Dermis lymphatic vessel endothelial cell (primary cell): ENCODE measurements at places on chromosomes 11 and 22. TPM values are rescaled to one million over a fixed set of nuclear protein-coding genes. Genes with fewer than 3 reads are reported as not detected.

The TBX10 gene
- total RNA-seq, result not detected in 2 replicates

The ATP5MG gene
- 90.3 and 117 TPM in 2 replicates for total RNA-seq

The FAM83F gene
- total RNA-seq, result not detected in 2 replicates

The PTGDR2 gene
- total RNA-seq, result under 0.01 TPM in 1 of 2 replicates, not detected in the other

The SMTNL1 gene
- not detected in 2 replicates for total RNA-seq

The OR8G1 gene
- total RNA-seq, result not detected in 2 replicates

The PRRG4 gene
- 0.52 and 1.3 TPM in 2 replicates for total RNA-seq

The TMEM86A gene
- total RNA-seq, result 4.8 and 5.3 TPM in 2 replicates

The SHANK3 gene
- 9.4 and 17.3 TPM in 2 replicates for total RNA-seq

The GRAMD1B gene
- total RNA-seq, result 2.4 and 3.0 TPM in 2 replicates

The ENDOD1 gene
- total RNA-seq, result 89.2 and 113 TPM in 2 replicates

The FJX1 gene
- 25.7 and 26.1 TPM in 2 replicates for total RNA-seq

The UBE4A gene
- 22.2 and 27.6 TPM in 2 replicates for total RNA-seq

The KRTAP5-7 gene
- total RNA-seq, result under 0.01 and 0.11 TPM in 2 replicates

The OR5P2 gene
- not detected in 2 replicates for total RNA-seq

The ACRV1 gene
- not detected in 2 replicates for total RNA-seq

The OTOG gene
- not detected in 2 replicates for total RNA-seq

The CD3E gene
- not detected in 2 replicates for total RNA-seq

The OR52E4 gene
- not detected in 2 replicates for total RNA-seq

The HNRNPUL2 gene
- 8.8 and 9.6 TPM in 2 replicates for total RNA-seq

The PATE4 gene
- total RNA-seq, result not detected in 2 replicates

The MGAT3 gene
- not detected in 2 replicates for total RNA-seq

The ARHGAP20 gene
- 0.11 and 0.86 TPM in 2 replicates for total RNA-seq

The MYOD1 gene
- total RNA-seq, result not detected in 2 replicates

The MSANTD2 gene
- total RNA-seq, result 6.0 and 8.9 TPM in 2 replicates

The ZPR1 gene
- 19.5 and 31.5 TPM in 2 replicates for total RNA-seq

The WT1 gene
- total RNA-seq, result not detected in 2 replicates

The DENND6B gene
- 1.3 and 1.5 TPM in 2 replicates for total RNA-seq

The RASSF10 gene
- total RNA-seq, result 4.6 and 13.4 TPM in 2 replicates

The ANO5 gene
- under 0.01 and 0.09 TPM in 2 replicates for total RNA-seq
